ENCODE measurements at places on chromosomes 6 and 20.

DNA sequence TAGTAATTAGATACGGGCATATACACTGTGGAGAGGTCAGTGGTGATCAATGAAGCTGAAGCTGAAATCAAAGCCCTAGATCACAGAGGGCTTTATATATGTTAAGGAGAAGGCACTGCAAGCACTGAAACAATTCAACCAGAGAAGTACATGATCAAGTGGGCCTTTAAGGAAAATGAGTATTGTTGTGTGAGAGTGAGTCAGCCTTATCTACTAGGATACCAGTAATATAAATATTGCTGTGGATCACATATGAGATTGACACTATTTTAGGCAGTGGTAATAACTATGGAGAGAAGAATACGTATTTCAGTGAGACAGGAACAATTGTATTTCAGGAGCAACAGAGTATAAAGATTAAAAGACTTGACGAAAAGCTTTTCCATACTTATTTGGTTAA lies 1172.2 kb upstream of the GJE1 start:
- peak; percentile 60 for DNase-seq

- no peak for DNase-seq
Measured at GRCh38 chr6:4356899-4357659, 221.7 kb upstream of the ECI2 start.

- DNase-seq = no peak
Measured at GRCh38 chr6:154796484-154796883, 63.3 kb downstream of the SCAF8 start.

- DNase-seq = no peak
Measured at GRCh38 chr6:85673198-85674139, 30.8 kb upstream of the SYNCRIP start.

GRCh38 chr20:25218492-25218891 lies 23.0 kb downstream of the ENTPD6 start:
- no peak for DNase-seq

- DNase-seq = peak; percentile 4
Measured at GRCh38 chr6:65231616-65232015, 475.4 kb downstream of the EYS start.

DNA sequence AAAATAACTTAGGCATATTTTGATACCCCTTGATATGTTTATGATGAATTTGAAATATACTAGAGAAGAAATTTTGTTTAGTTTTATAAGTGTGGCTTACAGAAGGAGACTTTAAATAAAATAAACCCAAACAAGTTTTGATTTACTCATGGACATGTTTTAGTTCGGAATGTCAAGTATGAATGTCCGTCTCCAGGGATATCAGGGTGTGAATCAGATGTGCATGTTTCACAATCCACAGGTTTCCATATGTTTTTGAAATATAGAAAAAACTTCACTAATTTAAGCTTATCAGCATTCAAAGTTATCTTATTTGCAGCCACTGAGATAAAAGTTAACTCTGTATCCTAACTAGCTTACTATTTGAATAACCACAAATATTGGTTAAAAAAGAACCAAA lies 51.5 kb downstream of the PLCB1 start:
- peak; percentile 76 for DNase-seq

DNA sequence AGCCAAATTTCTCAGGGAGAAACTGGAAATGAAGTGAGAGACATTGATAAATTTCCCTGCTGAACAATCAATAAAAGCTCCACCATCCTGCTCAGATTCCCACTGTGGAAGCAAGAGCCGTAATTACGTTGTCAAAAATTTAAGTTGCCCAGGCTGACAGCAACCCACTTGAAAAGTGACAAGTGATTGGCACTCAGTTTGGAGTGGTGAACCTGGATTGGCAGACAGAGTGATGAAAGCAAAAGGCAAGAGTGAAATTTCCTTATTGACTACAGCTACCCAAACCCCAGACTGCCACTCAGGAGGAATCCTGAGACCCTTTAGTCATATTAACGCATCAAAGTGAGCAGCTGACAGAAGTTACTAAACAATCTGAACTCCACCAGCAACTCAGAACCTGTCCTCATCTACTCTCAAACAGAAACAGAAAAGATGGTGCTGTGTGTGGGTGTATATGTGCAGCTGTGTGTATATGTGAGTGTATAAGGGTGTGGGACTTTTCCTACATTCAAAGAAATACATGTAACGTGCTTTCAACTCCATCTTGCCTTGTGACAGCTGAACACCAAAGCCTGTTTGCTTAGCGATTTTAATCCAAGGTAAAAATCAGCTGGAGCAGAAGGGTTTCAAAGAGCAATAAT lies 157.4 kb downstream of the PKHD1 start:
- no peak for DNase-seq

DNA sequence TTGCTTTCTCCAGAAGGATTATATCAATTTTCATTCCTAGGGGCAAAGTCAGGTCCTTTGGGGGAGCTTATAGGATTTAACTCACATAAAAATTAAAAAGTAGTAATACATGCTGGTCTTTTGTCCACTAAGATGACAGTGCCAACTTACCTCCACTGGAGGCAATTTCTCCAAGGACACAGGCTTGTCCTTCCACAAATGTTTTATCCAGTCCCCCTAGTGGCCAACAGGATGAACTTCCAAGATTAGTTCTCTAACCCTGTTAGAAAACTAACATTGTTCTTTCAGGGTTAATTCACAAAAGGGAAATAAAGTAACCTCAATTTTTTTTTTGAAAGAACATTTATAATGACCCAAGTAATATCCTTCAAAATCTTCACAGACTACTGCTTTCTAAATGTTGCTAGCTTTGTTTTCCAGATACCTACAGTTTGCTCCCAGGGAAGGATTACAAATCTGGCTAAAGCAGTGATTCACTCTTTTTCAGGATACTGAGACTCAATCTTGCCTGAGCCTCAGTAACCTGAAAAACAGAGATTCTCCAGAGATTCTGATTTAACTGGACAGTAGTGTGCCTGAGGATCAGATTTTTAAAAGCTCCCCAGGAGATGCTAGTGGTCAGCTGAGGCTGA lies 31.7 kb upstream of the UBR2 start:
- peak; percentile 80 for DNase-seq

- no peak for DNase-seq
Measured at GRCh38 chr6:6659600-6660327, 71.2 kb downstream of the LY86 start.

DNA sequence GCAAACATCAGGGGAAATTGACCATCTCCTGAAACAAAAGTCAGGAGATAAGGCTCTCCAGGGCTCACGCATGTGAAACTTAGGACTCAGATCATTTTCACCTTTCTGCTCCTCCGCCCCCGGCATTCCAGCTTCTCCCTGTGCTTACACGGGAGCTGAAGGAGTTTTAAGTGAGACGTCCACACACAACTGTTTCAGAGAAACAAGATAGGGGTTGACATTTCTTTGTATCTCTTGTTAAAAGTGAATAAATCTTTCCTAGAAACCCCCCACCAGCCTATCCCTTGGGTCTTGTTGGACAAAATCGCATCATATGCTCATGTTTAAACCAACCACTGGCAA lies 46.1 kb downstream of the FAM50B start:
- no peak for DNase-seq

GRCh38 chr6:125790358-125791150 lies at the start of gene NCOA7:
Gene NCOA7 (plus strand): TSS chr6:125790960. CDS start chr6:125815355, 24,395 bp downstream.
- peak; percentile 79 for DNase-seq

DNA sequence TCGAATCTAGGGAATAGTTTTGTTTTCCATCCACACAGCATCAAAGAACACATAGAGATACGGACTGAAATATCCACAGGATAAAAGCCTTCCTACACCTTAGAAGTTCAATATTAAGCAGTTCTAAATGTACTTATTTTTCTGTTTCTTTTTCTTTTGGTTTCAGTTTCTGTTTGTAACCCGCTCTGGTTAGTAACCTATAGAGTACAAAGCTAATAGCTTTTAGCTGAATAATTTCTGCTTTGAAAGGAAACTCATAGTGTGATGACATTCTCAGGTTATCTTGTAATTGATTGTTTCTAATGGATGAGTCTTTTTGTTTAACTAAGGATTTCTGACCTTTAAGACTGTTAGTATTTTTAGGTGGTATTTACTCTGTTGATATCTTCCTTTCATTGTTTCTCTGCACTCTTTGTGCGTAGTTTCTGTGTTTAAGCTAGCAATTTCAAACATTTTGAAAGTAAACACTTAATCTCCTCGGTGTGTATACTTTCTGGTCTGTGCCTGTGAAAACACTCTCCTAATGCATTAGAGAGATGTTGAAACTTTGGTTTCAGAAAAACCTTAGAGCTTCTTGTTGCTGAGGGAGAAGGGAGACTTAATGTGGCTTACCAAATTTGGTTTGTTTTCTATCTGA lies 385.5 kb downstream of the HDGFL1 start:
- DNase-seq = peak; percentile 51

- no peak for DNase-seq
Measured at GRCh38 chr6:53124131-53124800, 24.4 kb downstream of the GCM1 start.

DNA sequence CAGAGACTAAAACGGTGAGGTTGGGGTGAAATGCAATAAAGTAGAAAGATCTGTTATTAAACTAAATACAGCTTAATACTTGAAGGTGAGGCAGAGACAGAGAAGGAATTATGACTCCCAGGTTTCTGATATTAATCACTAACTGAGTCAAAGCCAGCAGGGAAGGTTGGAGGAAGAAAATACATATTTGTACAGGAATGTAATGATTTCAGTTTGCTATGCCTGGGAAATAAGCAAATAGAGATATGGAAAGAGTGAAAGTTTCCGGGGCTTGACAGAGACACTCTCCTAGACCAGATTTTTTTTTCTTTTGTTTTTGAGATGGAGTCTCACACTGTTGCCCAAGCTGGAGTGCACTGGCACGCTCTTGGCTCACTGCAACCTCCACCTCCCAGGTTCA lies 76.8 kb downstream of the PTPRK start:
- peak; percentile 43 for DNase-seq

GRCh38 chr6:111605100-111605751 lies 452 bp downstream of the TRAF3IP2 start:
- peak; percentile 92 for DNase-seq

All from choroid plexus epithelial cell (primary cell).